ENCODE measurements at places on chromosomes 1 and 21.

GRCh38 chr1:2978691-2979190, 42.5 kb upstream of the ACTRT2 start:
- no peak for DNase-seq

DNA sequence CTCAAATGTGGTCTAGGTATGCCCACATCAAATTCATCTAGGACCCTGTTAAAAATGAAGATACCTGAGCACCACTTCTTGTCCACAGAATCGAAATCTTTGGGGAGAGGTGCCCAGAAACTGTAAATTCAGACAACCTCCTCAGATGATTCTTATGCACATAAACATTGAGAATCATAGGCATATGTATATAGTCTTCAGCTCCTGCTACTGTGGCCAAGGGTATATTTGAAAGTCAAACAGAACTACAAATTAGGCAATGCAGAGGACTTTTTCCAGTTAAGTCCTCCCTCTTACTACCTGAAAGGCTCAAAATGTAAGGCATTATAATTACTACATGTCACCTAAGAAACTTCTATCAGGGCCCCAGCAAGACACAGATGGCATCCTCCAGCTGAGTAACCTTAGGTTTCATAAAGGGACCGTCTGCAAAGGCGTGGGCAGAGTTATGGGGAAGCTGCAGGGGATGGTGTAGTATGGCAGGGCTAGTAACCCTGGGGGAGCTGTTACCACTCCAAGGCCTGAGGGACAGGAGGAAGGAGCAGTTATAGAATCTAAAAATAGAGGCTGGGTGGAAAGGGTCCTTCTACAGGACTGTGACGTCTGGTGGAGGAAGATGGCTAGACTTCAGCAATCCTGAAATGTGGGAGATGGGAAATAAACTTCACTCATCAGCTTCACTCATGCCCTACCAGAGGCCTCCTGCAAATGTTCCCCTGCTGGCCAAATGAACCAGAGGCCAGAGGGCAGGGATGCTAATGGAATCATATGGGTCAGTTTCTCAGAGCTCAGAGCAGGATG, 46.3 kb downstream of the DAB1 start:
- no peak for DNase-seq

DNA sequence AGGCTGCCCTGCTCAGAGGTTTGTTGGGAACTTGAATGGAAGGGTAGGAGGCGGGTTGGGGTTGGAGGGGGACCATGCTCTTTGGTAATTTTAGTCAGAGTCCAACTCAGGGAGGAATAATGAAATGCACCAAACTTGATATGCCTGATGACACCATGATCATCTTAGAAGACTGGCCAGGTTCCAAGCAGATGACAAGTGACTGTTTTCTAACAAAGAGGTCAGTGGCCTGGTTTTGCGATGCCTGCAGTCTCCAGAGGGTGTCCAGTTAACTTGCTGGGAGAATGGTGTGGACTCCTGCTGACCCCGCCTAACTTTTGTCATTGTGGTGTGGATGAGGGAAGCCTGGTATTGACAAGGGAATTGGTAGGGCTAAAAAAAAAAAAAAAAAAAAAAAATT, 12.4 kb downstream of the VANGL1 start:
- no peak for DNase-seq

DNA sequence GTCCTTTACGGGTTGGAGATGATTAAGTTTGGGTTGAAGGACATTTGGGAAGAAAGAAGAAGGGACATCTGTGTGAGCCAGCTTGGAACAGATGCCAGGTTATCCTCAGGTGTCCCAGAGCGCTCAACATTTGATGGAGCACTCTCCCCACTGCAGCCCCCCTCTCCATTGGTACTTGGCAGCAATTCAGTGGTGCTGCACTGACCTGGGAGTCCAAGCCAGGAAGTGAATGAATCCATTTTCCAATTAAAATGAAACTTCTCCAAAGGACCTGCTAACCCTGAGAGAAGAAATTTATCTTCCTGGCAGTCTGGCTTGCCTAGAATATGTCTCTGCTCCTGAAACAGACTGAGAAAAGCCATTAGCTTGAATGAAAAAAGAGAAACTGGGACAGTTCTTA, 67.1 kb downstream of the FGGY start:
- DNase-seq, result no peak

- no peak for DNase-seq
Observed at GRCh38 chr1:221230605-221231004, 351.4 kb downstream of the HLX start.

GRCh38 chr1:231613419-231614349, 12.9 kb upstream of the DISC1 start:
- no peak for DNase-seq
